ENCODE measurements at places on chromosomes 4 and X.

DNA sequence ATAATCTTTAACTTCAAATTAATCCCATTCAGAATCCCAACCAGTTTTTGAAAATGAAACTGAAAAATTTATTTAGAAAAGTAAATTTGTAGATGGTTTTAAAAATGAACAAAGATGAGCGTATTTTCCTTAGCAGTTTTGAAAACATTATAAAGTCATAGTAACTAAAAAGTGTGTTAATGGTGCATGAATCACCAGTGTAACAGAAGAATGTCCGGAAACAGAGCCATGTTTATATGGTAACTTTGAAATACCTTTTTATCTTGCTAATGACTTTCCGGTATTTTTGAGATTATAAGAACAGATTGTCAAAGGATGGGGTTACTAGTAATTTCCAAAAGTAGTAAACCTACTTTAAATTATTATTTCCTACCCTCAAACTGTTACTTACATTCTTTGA, 145.9 kb downstream of the IRS4 start:
- DNase-seq: no peak

- no peak for DNase-seq
Observed at GRCh38 chr4:53113431-53114225, 251.5 kb downstream of the RASL11B start.

DNA sequence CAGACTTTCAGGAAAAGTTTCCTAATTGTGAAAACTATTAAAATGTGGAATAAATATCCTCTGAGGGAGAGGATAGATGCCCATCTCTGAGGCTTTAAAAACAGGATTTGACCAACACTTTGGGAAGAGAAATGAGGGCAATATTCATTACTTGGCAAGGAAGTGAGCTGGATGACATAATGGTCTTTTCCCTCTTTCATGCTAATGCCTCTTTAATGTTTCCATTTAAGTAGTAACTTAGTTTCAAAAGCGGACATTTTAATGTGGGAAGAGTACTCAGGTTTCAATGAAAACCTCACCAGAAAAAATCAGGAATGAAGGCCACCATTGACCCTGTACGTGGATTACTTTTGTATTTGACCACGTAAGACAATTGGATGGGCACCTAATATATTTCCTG, 503.3 kb downstream of the ANKRD50 start:
- no peak for DNase-seq

- no peak for DNase-seq
Observed at GRCh38 chr4:184471881-184472613, 2.3 kb downstream of the IRF2 start.

- DNase-seq: no peak
Observed at GRCh38 chr4:77601614-77602187, 3.9 kb upstream of the CXCL13 start.

DNA sequence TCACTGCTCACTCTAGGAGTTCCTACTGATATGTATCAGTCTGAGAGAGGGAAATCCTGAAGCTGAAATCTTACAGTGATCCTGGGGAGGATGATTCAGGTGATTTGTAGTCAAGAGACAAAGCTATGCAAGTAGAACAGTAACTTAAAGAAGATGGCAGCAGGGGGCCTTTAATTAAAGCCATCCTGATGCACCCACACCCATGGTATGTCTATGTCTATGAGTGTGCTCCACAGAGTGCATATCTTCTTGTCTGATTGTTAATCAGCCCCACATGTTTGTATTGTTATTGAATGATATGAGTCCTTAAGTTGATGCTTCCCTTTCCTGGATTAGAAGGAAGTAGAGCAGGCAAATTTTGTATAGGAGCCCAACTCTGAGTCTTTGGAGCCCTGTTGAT, 78.8 kb downstream of the NHS start:
- DNase-seq: no peak

DNA sequence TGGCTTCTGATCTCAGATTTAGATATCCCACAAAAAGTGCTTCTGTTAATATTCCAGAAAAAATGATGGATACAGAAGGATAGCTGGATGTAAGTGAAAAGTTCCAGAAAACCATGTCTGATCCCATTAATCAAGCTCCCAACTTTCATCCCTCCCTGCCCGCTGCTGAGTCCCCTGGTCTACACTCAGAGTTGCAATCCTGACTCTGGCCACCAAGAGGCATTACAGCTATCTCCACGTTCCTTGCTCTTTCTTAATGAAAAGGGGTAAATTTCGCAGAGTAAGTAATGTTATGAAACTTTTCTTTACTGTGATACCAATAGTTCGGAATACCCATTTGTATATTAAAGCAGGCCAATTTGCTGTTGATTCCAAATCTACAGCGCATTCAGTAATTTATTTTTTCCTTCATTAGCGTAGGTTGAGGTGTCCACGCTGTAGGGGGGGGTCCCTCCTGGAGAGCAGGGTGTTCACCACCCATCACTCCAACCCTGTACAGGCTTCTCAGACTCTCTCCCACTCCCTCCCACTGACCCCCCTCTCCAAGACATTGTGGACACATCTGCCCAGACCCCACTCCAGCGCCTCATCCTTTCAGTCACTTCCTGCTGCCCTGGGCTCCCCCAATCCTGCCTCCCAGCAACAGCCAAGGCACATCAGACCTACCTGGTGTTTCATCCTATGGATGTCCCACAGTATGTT, 55.1 kb downstream of the RAB40A start:
- DNase-seq: no peak

DNA sequence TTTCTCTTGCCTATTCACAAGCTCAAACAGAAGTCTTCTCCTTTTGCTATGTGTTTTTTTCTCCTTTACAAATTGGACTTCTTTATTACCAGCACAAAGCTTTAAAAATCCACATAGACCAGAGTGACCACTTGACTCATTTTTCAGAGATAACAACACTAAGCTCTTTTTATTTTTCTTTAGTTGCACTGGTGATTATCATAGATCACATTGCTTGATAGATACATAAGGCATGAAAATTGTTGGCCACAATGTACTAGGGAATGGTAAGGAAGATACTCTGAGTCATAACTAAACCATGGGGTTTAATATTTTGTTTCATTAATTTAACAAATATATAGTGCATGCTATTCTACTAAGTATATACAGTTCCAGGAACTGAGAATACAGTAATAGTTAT, 159.0 kb downstream of the GASK1B start:
- no peak for DNase-seq

- DNase-seq: no peak
Observed at GRCh38 chr4:37905533-37906169, 14.8 kb downstream of the TBC1D1 start.

DNA sequence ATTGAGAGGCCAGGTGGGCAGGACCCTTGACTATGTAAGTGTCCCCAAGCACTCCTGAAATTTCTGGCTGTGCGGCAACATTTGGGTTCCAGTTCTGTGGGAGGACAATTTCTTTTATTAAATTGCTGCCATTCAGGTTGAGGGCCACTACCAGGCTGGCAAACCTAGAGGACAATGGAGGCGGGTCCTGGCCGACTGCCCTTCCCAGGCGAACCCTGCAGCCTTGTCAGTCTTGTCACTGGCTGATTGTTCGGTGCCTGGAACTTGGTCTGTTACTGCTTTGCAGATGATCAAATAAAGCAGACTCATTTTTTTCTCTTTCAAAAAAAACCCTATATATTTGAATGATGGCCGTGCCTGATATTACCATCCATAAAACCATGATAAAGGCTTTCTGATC, 6.6 kb upstream of the TMEM128 start:
- no peak for DNase-seq

- DNase-seq: no peak
Observed at GRCh38 chr4:5616331-5616950, 91.9 kb downstream of the EVC2 start.

DNA sequence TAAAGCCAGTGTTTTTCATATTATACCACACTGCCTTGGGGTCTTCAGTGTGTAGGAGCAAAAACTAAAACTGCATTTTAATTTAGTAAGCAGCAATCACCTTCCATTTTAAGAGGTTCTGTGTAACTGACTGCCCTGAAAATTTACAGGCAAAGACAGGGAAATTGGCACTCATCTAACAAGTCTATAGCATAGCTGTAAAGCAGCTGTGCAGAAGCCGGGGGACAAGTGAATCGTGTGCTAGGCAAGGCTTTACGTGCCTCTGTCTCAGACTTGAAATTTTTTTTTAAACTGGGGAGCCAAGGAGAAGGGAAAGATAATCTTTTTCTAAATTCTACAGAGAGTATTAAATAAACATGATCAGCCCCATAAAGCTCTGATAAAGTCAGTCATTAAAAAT, 39.7 kb downstream of the TSPAN5 start:
- no peak for DNase-seq

- no peak for DNase-seq
Observed at GRCh38 chr4:154982187-154983047, 201.3 kb downstream of the RBM46 start.

- DNase-seq: no peak
Observed at GRCh38 chr4:104677116-104677515, 182.4 kb upstream of the CXXC4 start.

DNA sequence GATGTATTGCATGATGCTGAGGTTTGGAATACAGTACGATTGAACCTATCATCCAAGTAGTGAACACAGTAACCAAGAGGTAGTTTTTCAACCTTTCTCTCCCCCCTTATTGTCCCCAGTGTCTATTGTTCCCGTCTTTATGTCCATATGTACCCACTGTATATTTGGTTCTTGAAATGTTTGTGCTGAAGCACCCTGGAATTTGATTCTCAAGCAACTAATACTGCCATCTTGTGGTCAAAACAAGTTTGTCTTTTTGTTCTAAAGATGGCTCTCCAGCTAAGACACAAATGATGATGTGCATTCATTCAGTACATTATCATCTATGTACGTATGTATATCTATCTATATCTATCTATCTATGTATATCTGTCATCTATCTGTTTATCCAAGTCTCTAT, 33.5 kb upstream of the DCX start:
- DNase-seq: no peak

DNA sequence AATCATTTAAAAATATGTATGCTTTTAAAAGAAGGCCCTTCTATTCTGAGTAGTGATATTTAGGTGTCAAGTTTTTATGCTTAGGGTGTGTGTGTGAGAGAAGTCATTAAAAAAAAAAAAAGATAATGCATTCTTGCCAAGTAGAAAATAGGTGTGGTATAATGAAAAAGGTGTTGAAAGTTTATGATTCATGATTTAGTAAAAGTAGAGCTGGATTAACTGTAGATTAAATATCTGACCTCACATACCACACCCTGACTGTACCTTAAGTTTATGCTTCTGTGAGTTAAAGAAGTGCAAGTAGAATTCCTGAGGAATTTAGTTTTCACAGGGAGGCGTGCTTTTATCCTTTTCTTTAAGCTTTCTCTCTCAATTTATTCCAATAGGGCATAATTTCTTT, 71.1 kb downstream of the BMPR1B start:
- no peak for DNase-seq

- no peak for DNase-seq
Observed at GRCh38 chr4:113407409-113407808, 354.1 kb downstream of the CAMK2D start.

DNA sequence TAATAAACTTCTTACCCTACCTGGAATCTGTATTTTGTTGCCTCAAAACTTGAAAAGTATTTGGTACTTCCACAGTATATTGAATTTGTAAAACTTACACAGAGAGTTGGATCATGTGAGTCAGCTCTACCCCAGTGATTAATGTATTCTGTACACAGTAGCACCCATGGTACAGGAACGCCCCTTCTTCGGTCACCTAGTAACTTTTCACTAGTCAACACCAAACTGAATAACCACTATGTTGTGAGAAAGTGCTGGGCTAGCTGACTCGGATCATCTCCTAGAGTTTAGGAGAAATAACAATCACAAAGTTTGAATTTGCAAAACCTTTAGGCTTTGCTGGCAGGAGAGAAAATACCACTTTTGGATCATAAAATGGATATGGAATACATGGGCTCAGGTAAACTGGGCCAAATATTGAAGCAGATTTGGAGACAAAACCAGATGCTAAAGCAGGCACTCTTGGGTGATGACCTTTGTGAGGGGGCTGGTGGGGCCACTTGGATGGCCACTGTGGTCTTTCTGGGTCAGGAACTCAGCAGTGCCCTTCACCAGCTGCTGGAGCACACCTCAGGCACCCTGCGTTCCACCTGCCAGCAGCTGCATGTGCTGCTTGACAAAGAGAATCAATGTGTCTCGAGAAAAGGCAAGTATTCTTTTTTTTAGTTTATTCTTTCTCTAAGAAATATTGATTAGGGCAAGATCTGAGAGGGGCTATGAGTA, at the start of gene DTHD1:
Gene DTHD1, plus strand, starts transcription at position 233 of the 723 bp plus-strand sequence. Its CDS starts 143 bp downstream, at position 376.
- no peak for DNase-seq

DNA sequence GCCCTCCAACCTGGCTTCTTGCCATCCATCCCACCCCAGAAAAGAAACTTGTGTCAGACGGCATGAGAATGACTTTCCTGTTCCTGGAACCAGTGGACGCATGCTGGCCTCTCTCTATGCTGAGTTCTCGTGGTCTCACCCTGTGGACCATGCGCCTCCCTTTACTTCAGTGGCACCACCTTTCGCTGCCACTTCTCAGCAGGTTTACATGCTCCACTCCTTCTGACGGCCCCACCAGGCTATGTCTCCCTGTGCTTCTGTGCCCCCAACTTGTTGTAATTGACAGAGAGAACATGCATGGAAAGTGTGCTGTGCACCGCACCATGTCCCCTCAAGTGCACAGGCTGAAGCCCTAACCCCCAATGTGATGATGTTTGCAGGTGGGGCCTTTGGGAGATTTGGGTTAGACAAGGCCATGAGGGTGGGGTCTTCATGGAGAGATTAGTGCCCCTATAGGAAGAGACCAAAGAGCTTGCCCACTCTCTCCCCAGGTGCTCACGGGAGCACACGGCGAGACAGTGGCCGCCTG, 3.1 kb upstream of the PPP2R2C start:
- DNase-seq: no peak

DNA sequence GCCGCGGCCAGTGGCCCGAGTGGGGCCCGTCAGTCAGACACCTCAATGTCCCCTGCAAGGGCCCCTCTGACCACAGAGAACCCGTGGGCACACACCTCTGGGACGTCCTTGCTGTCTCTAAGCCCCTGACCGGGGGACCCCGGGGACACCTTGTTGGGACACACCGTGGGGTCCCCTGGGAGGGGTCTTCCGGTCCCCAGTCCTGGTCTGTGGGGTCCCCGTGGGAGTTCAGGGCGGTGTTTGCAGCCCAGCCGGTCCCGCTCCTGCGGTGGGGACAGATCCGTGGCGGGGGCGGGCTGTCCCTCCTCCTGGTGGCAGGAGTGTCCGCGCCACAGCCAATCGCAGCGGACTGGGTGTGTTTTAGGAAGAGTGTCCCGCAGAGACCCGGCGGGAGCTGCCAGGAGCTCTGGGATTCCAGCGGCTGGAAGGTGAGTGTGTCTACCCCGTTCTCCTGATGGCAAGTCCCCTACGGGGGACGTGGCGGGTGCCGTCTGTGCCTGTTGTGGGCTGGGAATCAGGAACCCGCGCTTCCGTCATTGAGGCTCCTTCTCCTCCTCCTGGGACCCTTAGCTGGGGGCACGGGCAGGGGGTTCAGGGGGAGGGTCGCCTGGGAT, 5.1 kb upstream of the PLCXD1 start:
- DNase-seq: no peak

DNA sequence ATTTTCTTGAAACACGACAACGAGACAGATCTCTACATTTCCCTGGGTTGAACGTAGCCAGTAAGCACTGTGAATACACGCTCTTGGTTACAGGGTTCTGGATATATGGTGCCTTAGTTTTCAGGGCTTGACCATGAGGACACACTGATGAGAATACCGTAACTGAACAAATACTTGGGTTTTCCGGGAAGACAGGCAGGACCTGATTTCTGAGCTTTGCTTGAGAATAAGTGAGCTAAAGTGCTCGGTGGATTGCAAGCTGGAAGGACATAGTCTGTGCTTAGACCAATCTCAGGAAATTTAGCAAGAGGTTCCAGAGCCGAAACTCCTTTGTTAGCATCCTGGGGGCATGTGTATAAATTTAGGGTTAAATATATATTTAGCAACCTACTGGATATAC, 876 bp upstream of the TACR3 start:
- DNase-seq: no peak
